IPS DF 6.9 (cell line): ENCODE measurements at places on chromosomes 4 and X.

DNA sequence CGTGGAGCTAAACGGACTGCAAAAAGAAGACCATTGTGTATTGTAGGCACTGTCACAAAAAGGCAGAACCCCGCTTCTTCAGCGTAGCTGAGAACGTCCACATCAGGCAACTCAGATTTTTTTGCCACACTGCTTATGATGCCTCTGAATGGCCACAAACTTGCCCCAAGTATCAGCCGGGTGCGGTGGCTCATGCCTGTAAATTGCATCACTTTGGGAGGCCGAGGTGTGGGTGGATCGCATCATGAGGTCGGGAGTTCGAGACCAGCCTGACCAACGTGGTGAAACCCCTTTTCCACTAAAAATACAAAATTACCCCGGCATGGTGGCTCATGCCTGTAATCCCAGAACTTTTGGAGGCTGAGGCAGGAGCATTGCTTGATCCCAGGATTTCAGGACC is 14.9 kb upstream of the IL3RA start:
- DNase-seq = no peak

GRCh38 chr4:84582988-84583875 is at the start of gene CDS1:
TSS of gene CDS1 (plus strand) at chr4:84583127. CDS start at chr4:84583402, 275 bp downstream.
- DNase-seq = no peak

GRCh38 chr4:162059656-162060055 is 104.1 kb downstream of the FSTL5 start:
- no peak for DNase-seq

- DNase-seq = no peak
These were observed 27.7 kb downstream of the HTT-AS start for GRCh38 chr4:3046623-3047022.

GRCh38 chr4:48138936-48139335 is 4.9 kb upstream of the TXK start:
- DNase-seq = no peak

DNA sequence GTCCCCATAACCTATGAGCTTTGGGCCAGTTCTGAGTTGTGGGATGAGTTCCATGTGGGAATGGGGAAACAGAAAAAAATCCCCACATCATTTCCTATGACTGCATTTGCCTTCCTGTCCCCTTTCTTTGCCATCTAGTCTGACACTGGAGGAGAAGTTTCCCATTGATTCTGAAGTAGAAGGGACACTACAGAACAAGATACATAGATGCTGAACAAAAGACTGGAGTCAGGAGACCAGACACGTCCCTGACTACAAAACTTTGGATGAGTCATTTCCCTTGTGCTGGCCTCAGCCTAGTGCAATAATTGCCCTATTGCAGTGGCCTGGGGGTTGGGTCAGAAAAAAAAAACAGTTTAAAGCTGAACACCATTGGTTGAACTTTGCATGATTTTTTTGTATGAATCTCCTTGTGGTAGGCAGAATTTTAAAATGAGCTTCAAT is 22.1 kb downstream of the BEX3 start:
- no peak for DNase-seq

- DNase-seq = no peak
These were observed 93.8 kb downstream of the ARHGAP10 start for GRCh38 chr4:147825451-147826287.

DNA sequence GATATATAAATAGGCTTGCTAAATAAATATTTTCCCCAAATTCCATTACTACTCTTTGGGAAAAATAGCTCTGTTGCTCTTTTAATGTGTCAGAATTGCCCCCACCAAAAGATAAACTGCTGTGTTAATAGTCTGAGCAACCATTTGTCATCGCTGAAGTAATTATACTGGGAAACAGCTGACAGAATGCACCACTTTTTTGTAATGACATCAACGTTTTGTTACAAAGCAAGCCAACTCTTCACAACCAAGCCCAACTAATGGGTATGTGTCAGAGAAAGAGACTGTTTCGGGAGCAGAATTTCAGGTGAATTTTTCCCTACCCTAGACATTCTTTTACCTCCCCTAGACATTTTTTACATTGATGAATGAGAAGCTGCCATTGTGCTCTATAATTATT is 405.0 kb upstream of the MAGEB18 start:
- no peak for DNase-seq

DNA sequence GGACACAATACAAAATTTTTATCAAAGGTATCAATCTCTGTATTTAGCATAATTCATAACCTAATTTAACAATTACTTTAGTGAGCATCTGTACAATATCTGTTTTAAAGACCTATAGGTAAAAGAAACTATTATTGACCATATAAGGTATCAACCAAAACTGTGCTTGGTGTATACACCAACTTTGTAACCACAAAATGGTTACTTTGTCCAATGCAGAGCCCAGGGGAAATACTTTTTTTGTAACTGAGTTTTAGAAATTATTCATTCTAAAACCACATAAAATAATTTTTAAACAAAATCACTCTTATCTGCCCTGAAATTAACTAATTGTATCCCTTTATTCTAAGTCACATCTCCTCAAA is 5.0 kb downstream of the CXXC4 start:
- DNase-seq = no peak

DNA sequence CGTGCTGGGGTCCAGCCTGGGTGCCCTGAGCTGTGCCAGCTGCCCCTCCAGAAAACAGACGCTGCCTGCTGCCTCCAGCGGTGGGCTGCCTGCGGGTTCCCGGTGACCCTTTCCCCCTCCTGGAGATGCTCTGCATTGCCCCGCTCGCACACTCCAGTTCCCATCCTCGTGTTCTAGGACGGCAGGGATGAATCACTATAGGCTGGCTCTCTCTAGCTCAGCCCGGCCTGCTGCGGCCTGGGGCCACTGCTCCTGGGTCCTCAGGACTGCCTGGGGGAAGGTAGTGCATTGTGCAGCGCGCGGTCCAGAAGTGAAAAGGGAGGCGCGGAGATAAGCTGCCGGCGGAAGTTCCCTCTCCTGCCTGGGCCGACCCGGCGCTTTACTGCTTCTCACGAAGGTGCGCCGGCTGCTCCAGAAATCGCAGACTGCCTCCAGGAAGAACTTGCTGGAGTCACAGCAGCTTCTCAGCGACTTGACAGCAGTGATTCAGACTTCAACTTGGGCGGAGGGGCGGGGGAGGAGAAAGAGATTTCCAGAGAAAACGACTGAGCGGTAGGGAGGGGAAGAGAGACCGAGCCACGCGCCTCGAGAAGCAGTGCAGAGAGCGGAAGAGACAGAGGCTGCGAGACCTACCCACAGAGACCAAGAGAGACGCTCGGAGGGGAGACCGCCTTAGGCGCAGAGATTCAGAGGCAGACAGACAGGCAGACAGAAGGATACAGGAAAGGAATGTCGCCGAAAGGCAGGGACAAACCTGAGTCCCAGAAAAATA is 6.7 kb upstream of the MSX1 start:
- DNase-seq = no peak

DNA sequence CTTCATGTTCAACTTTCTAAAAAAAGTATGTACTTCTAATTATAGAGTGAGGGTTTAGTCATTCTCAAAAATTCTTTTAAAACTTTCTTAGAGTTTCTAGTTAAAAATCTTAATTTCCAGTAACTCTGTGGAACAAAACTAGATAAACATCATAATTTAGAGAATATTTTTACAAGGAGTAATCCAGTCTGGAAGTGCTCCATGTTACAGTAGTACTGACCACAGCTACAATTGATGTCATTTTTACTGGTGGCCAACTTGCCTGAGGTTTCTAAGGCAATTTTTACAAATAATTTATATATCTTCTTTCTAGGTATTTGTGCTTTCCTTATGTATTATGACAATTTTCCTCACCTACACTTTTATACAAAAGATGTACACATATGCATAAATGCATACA is 490.4 kb downstream of the CENPC start:
- DNase-seq = no peak

DNA sequence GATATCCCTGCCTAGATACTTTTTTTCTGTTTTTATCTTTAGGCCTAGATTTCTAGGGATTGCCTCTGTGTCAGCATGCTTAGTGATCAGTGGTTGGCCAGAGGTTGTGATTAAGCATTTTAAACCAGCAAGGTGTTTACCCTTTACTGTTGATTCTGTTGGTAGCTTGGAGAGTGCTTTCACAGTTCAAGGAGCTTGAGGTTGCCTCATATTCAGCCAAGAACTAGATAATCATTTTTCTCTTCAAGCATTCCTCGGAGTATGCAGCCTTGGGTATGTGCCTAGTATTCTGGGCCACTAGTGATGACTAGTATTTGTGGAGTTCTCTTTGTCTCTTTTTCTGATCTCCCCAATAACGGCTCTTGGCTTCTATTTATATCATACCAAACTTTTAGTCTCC is 20.4 kb downstream of the APOOL start:
- no peak for DNase-seq

GRCh38 chrX:64150775-64151174 is 54.7 kb downstream of the AMER1 start:
- DNase-seq = no peak

DNA sequence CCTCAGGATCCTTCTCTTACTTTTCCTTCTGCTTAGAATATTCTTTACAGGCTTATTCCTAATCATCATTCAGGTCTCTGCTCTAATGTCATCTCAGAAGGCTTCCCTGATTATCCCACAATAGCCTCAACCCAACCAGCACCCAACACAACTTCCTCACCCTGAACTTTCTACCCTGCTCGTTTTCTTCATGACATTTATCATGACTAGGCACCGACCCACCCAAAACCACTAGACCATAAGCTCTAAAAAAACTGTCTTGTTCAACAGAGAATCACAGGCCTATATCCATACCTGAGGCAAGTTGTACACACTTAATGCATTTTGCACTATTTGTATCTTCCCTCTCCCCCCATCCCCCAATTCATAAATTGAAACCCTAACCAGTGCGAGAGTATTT is 95.3 kb downstream of the SH3RF1 start:
- DNase-seq = no peak
